Activated naive CD8-positive, alpha-beta T cell treated with anti-CD3 and anti-CD28 coated beads, Interleukin-2, amount 50 U/mL, for 24 hours (primary cell): ENCODE measurements at places on chromosomes 7 and 10.
A peak's percentile ranks its signal among the peaks of the same experiment; 100 is the strongest.

GRCh38 chr7:27198871-27199801 lies 755 bp downstream of the HOXA13 start:
- no peak for DNase-seq

- DNase-seq: no peak
These were observed 444.2 kb upstream of the NPVF start for GRCh38 chr7:25672496-25672895.

- DNase-seq: no peak
These were observed 17.6 kb downstream of the IFIT5 start for GRCh38 chr10:89431977-89432376.

DNA sequence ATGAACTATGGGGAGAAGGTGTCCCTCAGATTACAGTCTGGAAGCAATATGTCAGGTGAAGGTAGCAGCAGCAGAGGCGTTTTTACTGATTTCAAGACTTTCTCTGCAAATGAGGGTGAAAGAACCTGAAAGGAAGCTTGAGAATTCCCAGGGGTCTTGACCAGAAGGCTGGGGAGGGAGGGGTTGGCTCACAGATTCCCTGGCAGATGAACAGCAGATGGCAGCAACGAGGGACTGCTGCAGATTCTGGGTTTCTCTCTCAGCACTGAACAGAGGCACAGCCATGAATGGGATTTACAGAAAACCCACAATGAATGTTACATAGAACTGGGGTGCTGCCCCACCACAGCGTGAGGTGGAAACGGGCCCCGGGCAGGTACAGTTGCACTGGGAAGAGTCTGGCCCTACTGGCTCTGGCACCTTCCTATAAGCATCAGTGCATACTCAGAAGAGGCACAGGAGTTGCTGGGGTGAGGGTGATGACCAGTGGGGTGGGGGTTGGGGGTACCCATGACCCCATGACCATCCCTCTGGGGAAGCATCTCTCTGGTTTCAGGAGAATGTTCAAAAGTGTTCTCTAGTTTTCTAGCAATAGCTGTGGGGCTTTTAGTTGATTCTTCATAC lies 317.8 kb downstream of the SH2D4B start:
- DNase-seq: no peak

DNA sequence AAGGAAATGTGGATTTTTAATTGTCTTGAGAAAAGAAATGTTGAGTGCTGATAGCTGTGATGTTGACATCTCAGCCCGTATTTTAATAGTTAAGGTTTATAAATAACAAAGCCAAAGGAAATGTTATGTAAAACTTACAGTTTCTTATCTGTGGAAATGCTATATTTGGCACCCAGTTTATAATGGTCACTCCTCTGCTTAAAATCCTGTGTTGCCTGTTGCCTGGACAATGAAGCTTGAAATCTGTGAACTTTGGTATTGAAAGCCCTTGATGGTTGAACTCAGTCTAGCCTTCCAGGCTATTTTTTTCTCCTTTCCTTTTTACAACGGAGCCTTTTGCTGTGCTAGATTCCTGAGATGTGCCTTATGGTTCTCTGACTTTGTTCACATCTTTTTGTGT lies 46.5 kb downstream of the MCU start:
- DNase-seq: no peak

DNA sequence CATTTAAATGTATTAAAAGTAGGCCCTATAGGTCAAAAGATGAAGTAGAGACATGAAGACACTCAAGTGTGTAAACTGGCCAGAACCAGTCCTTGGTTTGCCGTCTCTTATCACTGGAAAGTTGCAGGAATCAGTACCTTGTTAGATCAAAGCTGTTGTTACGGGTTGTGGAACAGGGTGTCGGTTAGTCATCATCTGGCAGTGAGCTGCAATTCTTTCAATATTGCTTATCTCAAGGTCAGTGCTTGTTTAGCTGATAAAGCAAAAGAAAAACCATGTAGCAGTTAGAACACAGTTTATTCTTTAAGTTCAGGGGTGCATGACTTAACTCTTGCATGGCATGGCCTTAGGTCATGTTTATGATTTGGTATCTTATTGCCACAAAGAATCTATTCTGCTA lies 10.0 kb upstream of the SLC13A1 start:
- no peak for DNase-seq

GRCh38 chr7:105934572-105935185 lies 28.4 kb upstream of the CDHR3 start:
- no peak for DNase-seq

DNA sequence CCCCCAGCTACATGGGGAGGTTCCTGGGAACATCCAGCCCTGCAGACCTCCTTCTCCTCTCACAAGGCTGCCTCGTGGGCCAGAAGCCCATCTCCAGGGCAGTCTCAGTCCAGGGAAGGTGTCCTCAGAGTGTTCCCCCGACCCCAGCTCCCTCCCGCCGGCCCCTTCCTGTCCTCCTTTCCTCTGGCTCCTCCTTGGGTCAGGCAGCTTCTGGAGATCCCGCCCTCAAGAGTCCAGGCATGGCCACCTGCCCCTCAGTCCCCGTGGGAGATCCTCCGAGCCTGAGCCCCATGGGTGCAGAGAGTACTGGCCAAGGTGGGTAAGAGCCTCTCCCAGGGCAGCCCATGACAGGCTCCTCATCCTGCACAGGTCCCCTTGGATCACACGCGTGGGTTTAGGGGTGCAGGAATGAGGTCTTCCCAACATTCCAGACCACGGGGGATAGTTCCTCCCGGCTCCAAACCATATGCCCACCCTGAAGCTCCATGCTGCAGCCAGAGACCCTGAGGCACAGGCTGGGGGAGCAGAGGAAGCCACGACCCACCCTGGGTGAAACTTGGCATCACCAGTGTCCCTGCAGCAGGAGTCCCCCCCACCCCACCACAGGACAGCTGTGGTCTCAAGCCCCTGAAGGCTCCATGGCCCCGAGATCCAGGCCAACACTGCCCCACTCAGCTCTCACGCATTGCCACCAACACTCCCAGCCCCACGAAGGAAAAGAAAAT lies 65.5 kb downstream of the OAT start:
- DNase-seq: no peak

GRCh38 chr10:26430641-26431163 lies 7.4 kb upstream of the APBB1IP start:
- no peak for DNase-seq

DNA sequence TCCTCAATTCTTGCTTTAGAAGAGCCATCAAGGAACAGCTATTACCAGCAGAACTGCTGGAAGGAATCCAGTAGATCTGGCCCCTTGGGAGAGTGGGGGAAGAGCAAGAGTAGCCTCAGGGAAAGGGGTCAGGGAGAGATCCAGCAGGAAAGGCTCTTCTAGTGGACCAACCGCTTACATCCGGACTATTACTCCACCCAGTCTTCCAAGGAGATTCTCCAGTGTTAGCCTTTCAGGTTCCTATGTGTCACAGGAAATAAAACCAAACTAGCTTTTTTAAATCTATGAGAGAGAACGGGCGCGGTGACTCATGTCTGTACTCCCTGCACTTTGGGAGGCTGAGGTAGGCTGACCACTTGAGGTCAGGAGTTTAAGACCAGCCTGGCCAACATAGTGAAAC lies 34.3 kb downstream of the TET1 start:
- no peak for DNase-seq

DNA sequence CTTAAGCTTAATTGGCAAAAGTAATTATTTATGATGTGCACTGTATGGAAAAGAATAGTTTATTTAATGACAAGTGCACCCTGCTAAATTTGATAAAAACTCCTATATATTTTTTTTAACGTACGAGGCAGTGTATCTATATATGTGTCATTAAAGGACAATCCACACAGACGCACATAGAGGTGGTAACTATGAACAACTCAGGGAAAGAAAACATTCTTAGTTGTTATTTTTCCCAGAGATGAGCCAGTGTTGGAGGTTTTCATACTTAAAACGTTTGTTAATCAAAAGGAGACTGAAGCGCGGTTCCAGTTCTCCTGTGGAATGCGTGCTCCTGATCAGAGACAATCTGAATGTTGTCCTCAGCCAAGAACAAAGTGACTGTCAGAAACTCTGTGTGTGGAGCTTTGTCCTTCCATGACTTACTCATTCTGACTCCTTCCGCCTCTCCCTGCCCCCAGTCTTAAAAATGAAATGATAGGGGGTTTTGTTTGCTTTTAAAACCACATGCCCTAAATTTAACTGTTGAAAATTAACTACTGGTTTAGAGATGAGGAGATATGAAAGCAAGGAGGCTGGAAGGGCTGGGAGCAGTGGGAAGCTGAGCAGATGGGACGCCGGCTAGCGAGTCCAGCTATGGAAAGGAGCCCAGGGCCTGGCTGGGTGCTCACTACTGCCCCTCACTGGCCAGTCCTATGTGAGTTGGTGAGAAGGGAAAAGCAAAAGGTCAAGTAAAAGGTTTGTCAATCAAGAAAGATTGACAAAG lies 99.6 kb downstream of the SVIL start:
- DNase-seq: peak; percentile 14

DNA sequence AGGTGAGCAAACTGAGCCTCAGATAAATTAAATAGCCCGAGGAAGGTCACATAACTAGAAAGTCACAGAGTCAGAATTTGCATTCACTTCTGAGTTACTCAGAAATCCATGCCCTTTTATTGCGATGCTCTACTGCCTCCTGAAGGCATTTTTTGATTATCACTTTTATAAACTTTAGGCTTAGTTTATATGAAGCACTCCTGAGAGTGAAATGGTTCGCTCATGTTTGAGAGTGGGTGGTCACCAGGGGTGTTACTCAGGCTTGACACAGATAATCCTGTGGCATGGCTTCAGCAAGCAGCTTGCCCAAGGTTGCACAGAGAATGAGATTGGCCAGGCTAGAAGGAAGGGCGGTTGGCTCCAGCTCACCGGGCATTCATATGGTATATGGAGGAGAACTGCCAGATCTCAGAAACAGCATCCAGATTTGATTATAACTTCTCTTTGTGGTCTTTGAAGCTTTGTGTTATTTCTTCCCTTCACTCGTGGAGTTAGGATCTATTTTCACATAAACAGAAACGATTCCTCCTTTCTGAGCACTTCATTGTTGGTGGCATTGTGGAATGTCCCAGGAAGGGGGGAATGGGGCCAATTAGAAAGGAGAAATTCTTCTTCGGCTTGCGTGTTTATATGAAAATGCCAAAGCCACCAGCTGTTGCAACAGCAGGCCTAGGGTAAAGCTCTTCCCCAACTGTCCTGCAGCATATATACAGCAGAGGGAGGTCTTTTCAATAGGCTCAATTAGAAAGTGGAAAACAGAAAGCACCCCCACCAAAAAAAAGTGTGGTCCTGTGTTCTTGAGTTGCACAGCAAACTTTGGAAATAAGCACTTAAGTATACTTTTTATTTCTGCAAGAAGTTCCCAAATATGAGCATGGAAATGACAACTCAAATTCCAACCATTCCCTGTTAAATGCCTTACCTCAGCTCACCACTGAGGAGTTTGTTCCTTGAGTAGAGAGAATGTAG lies 628.8 kb downstream of the SUGCT start:
- DNase-seq: no peak

DNA sequence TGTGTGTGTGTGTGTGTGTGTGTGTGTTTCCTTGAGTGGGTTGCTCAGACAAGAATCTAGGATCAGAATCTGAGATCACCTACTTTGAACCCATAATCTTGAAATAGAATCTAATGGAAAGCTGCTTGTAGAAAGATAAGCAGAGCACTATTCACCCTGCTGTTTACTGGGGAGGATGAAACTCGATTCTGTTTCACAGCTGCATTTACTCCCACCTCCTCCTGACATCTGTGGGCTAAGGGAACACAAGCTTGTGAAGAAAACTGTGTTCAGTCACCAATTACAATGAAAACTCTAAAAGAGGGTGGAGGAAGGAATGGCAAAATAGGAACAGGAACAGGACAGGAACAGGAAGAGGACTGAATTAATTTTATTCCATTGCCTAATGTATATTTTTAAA lies 269.5 kb downstream of the TSPAN12 start:
- no peak for DNase-seq

- no peak for DNase-seq
These were observed 10.9 kb upstream of the KCNMA1 start for GRCh38 chr10:77648472-77648871.

GRCh38 chr10:99234041-99234790 lies 1.4 kb downstream of the HPSE2 start:
- DNase-seq: peak; percentile 66

- DNase-seq: peak; percentile 23
These were observed 676 bp downstream of the TCAF1 start for GRCh38 chr7:143901332-143901667.
